ENCODE measurements at places on chromosomes 12 and 14. TPM values are rescaled to one million over a fixed set of nuclear protein-coding genes. Genes with fewer than 3 reads are reported as not detected.

Gene B4GALNT3
- 5.0 TPM for total RNA-seq

Gene GYS2
- total RNA-seq = not detected

Gene LBHD2
- not detected for total RNA-seq

Gene OAS1
- total RNA-seq = 10.1 TPM

Gene DENND5B
- 13.1 TPM for total RNA-seq

Gene SOS2
- total RNA-seq = 43.8 TPM

Gene DPY19L2
- total RNA-seq = 9.3 TPM

Gene DNM1L
- total RNA-seq = 93.2 TPM

Gene C12orf75
- 138 TPM for total RNA-seq

Gene LYZ
- total RNA-seq = 50.3 TPM

Gene TAS2R31
- 4.7 TPM for total RNA-seq

Gene MDGA2
- total RNA-seq = 0.37 TPM

Data from posterior vena cava (tissue), 2 donors.